Activated naive CD4-positive, alpha-beta T cell treated with anti-CD3 and anti-CD28 coated beads, Interleukin-2, amount 50 U/mL, for 16 hours (primary cell): ENCODE measurements at places on chromosomes 5 and 9.
A peak's percentile ranks its signal among the peaks of the same experiment; 100 is the strongest.

- no peak for DNase-seq
Measured at GRCh38 chr9:38423973-38424843, at the start of gene IGFBPL1. IGFBPL1 (minus strand) TSS chr9:38424454; CDS start chr9:38424424, 30 bp downstream.

- no peak for DNase-seq
Measured at GRCh38 chr9:24351258-24351657, 194.4 kb downstream of the IZUMO3 start.

GRCh38 chr5:151093476-151093889 is 12.6 kb upstream of the TNIP1 start:
- no peak for DNase-seq

GRCh38 chr9:133509179-133510083 is 15.3 kb downstream of the MYMK start:
- no peak for DNase-seq

GRCh38 chr9:19643875-19644274 is 145.0 kb downstream of the SLC24A2 start:
- DNase-seq, result no peak

DNA sequence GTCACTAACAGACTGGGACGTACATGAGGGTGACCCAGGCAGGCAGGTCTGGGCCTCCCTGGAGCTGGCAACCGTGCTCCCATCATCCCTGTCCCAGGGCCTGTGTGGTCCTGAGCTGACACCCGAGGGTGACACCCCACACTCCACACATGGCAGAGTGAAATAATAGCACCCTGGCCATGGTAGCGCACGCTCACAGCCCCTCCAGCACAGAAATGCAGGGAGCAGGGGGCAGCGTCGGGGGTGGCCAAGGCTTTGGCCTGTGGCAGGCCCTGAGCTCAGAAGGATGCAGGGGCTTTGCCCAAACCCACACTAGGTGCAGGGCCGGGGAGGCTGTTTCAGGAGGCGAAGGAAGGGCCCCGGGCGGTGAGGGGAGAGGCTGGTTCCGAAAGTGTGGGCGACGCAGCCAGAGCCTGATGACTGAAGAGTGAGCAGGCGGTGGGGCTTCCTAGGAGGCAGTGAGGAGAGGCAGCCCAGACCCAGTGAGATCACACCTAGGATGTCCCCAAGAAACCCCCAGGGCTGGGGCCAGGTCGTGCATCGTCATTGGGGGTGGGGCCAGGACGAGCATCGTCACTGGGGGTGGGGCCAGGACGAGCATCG is 12.9 kb downstream of the OR2V2 start:
- DNase-seq, result peak; percentile 77
